ENCODE measurements at places on chromosomes 5 and 9.

- no peak for DNase-seq
Measured at GRCh38 chr5:23629396-23629795, 122.0 kb downstream of the PRDM9 start.

DNA sequence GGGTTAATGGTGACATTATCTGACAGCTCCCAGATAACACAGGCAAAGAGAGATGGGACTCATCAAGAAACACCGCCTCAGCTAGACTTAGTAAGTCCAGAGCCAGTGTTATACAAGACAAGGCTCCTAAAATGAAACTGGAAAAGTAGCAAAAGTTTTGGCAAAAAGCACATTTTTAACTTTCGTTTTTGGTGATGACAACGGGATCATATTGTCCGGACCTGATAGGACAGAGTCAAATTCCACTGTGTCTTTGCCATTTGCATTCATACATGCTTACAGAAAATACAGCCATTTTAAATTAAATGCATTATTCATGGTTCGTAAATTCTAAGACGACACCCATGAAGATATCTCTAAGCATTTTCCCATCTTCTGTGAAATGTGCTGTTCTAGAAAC, 152.1 kb downstream of the CRB2 start:
- DNase-seq: no peak

DNA sequence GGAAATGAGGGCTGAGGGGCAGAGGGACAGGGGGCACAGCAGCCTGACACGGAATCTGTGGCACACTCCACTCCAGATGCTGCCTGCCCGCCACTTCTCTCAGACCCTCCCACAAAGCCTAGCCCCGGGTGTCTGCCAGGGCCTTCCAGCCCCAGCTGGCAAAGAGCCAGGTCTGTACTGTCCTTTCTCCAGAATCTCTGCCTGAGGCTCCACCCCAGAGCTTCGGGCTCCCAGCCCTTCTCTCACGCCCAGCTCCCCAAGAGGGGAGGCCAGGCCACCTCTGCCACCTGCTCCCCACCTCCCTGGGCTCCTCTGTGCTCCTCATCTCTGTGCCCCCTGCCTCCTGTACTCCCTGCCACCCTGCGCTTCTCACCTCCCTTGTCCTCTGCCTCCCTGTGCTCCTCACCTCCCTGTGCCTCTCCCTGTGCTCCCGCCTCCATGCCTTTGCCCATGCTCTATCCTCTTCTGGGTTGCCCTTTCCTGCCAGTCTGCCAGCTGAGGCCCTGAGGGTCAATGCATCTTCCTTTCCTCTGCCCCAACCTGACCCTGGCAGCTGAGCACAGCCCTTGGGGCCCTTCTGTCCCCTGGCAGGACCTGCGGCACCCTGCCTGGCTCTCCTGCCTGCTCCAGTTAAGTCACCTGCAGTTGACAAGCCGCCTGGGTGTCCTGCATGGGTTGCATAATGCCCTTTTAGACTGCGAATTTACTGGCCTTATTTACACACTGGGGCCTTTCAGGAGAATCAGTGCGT, 36.4 kb downstream of the RASGEF1C start:
- no peak for DNase-seq

GRCh38 chr5:36150676-36151433, 832 bp downstream of the LMBRD2 start:
- DNase-seq: peak; percentile 44

GRCh38 chr9:93270976-93271375, 87.0 kb downstream of the WNK2 start:
- no peak for DNase-seq

DNA sequence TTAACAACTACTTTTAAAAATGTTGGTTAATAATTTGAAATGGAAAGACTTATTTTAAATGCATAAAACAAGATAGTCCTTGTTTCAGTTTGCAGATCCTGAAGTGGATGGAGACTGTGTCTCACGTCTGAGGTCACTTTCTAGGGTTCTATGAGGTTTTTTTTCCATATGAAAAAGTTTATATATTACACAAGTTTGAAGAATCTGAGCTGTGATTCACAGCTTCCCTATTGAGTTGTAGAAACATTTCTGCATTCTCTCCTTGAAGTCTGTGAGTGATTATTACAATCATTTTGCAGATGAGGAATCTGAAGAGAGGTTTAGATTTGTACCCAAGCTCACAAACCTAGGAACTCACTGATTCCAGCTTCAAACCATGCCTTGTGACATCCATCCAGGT, 442.5 kb upstream of the KLF4 start:
- no peak for DNase-seq

GRCh38 chr5:55051357-55051756, 27.3 kb downstream of the GZMK start:
- no peak for DNase-seq

DNA sequence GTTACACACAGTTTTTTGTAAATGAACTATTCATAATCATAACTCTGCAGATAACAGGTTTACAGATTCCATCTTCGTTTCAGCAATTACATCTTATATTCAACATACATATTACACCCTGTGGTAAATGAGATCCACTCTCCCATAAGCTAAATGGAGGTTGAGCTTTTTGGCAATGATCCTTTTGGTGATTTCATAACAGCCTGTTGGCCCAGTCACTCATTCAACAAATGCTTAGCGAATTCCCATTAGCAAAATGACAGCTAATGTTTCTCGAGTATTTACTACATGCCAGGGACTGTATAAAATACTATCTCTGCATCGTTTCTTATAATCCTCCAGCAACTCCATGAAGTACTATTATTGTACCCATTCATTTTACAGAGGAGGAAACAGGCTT, 25.4 kb upstream of the AGXT2 start:
- DNase-seq: no peak

GRCh38 chr5:6411141-6411540, 32.8 kb upstream of the MED10 start:
- DNase-seq: no peak

DNA sequence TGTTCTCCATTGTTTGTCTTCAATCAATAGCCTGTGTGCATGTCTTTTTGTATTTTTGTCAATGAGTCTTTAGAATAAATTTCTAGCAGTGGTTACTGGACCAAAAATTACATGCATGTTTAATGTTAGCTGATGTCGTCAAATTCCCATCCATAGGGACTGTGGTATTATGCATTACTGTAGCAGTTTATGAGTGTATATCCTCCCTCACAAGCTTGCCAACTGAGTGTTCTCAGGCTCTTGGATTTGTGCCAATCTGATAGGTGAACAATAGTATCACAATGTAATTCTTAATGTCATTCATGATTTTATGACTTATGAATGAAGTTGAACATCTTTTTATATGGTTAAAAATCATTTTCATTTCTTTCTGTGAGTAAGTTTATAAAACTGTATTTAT, 13.0 kb downstream of the SNX24 start:
- DNase-seq: no peak

DNA sequence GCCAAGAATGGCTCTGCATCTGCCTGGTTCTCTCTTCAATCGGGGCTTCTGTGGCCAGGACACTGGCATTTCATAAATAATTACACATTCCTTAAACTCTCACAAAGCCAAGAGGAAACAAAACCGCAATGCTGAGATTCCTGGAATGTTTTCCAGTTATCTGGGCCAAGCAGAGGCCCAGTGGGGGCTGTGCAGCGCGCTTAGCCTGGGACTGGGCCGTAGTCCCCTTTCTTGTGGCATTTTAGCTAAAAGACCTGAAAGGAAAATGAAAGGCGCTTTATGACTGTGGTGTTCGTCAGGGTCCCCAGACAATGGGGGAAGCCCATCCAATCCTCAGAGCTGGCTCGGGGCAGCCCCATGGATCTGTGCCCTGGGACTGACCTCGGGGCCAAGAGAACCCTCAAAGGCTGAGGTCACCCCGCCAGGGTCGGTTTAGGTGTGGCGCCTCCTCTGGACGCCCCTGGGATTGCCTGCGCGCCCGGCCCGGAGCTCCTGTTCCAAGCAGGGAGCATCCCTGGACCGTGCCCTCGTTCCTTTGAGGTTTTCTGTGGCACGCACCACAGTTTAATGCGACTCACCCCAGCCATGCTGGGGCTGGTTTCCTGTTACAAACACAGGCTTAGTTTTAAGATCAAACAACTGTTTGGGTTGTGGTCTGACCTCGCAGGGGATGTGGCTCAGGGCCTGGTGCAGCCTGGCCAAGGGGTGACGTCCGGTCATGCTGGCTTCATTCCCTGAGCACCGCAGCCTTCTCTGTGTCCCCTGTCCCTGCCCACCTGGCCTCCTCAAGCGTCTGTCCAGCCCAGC, 51.5 kb upstream of the NKD2 start:
- DNase-seq: peak; percentile 16

DNA sequence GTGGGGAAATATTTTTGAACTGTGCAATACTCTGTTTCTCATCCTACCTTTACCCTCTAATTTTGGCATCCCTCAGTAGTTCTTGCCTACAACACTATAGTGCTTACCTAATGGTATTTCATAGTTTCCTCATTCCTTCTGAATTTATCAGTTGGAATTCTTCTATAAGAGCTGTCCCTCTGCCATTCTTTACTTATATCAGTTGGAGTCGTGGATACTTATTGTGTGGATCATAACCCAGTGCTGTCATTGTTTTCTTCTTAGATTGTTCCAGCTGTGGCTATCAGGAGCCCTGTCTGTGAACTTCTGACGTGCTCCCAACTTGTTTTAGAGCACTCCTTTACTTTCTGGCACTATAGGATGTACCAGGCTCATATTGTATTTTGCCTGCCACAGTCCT, 146.1 kb upstream of the OTULINL start:
- DNase-seq: no peak

- no peak for DNase-seq
Measured at GRCh38 chr5:97096191-97096590, 46.2 kb downstream of the LIX1 start.

- DNase-seq: no peak
Measured at GRCh38 chr5:87770601-87771121, 357.9 kb upstream of the CCNH start.

DNA sequence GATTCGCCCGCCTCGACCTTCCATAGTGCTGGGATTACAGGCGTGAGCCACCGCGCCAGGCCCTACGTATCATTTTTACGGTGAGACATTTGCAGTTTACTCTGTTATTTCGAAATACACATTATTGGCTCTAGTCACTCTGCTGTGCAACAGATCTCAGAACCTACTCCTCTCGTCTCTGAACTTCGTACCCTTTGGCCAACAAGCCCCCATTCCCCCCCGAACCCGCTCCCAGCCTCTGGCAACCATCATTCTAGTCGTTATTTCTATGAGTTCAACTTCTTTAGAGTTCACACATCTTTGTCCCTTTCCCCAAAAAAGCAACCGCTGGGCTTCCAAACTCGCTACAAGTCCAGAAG, 735 bp downstream of the PTGR1 start:
- no peak for DNase-seq

- DNase-seq: no peak
Measured at GRCh38 chr5:127001621-127002296, 28.6 kb downstream of the MARCHF3 start.

DNA sequence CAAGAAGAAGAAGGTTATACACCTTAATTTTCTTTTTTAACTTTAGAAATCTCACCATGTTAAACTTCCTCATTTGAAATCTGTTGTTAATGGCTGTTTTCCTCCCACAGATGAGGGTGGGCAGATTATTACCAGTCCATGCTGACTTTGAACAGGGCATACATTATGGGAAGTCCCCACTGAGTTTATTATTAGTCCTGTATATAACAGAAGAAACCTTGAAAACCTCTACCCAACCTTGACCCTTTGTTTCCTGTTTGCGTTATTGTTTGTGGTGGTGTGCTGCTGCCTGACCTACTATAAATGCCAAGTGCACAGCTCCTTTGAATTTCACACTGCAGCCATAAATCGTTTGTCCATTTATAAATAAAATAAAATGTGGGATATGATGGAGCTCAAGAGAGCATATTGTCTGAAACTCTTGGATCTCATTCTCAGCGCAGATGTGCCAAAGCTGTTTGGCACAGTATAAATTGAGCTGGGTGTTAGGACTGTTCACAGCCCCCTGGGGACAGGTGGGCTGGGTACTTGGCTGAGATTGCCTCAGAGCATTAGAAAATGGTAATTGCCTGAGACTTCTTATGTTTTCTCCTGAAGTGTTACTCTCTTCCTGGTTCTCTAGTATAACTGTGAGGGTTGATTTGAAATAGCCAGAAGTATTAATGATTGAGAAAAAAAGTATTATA, 139.6 kb downstream of the SPATA31D1 start:
- DNase-seq: no peak

- DNase-seq: no peak
Measured at GRCh38 chr9:88530051-88530450, 4.9 kb upstream of the NXNL2 start.

DNA sequence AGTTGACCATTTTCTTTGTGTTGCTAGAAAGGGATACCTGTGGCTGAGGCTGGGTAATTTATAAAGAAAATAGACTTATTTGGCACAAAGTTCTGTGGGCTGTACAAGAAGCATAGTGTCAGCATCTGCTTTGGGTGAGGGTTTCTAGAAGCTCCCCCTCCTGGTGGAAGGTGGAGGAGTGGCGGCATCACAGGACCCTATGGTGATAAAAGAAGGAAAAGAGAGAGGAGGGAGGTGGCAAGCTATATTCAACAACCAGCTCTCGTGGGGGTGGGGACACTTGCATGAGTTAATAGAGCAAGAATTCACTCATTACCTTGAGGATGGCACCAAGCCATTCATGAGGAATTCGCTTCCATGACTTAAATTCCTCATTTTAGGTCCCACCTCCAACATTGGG, 2041.4 kb upstream of the CDH9 start:
- no peak for DNase-seq

- no peak for DNase-seq
Measured at GRCh38 chr9:87263291-87263690, 234.4 kb upstream of the DAPK1 start.

- no peak for DNase-seq
Measured at GRCh38 chr9:118362596-118362995, 658.4 kb downstream of the TLR4 start.

GRCh38 chr5:154802050-154802449, 46.9 kb downstream of the LARP1 start:
- no peak for DNase-seq

- DNase-seq: no peak
Measured at GRCh38 chr5:73265641-73266040, 92.6 kb downstream of the TMEM174 start.

DNA sequence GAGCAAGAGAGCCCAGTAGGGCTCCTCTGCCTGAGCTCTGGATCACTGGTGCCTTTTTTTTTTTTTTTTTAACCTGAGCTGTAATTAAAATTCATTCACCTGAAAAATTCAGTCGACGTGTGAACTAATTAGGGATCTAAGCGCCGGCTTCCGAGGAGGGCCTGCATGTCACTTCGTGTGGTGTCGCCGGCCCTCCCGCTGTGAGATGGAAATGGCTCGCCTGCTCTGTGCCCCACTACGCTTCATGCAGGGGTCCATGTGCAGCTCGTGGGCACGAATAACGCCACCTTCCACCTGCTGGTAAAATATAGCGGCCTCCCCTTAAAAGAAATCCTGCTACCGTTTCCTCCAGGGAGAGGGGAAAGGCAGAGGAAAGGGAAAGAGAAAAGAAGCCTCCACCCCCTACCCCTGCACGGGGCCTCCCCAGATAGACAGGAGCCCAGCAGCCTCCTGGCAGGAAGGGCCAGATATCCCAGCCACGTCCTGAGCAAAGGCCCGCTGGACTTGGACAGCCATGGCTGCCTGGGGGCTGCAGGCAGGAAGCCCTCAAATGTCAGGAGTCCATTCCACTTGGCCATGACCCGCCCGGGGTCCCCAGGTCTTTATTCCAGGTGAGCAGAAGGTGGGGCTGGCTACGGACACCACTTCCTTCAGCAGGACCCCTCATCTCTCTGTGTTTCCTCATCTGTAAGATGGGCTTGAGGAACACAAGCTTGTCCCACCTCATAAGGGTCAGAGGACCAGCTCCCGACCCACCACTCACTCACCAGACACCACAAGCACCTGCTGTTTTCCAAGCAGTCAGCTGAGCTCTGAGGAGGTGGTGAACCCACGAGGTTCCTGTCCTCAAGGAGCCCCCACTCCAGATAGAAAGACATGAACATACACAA, 38.2 kb upstream of the ZNF354A start:
- no peak for DNase-seq
